ENCODE measurements at places on chromosomes 12 and 14.

GRCh38 chr14:51674294-51675002 is 22.7 kb downstream of the FRMD6 start:
- H3K4me3 ChIP-seq: no peak overlapping the region
- DNase-seq: no peak
- H3K4me1 ChIP-seq: peaks cover 13% of the 10 kb centered on the region
- H3K27ac ChIP-seq: no peak overlapping the region

DNA sequence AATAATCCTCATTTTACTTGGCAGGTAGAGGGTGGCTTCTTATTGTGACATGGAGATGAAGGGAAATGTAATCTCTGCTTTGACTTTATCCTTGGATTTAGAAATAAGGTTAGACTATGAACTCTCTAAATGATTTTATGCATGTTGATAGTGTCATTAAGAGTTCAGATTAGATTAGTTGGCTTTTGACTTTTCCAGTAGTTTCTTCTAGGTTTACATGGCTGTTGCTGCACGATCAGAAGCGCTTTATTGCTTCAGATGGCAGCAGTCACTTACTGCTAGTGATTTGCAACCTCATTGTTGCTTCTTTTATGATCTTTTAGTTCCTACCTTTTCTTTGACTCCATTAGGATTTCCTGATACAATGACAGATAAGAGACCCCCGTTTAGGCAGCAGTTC is 32.3 kb downstream of the SLC15A5 start:
- no peaks in the 10 kb centered on the region for H3K4me1 ChIP-seq
- H3K27me3 ChIP-seq: no peaks in the 10 kb centered on the region
- no peak overlapping the region for H3K4me3 ChIP-seq
- no peak overlapping the region for H3K27ac ChIP-seq

DNA sequence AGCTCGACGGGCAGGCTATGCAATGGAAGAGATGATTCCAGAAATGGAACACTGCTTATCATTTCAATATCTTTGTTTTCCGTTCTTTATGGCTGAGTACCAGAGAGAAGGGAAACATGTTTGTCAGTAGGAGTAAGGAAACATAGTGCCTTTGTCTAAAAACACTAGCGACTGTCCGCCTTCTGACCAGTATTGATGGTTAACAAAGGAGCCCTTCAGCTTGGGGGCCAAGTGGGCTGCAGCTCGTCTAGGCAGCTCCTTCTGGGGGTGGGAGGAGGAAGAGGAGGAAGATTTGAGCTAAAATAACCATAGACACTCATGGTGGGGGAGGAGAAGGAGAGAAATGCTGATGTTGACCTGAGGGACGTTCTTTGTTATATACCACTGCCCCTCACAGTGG is 15.0 kb downstream of the COQ5 start:
- DNase-seq: no peak
- H3K4me3 ChIP-seq: no peak overlapping the region
- H3K4me1 ChIP-seq: no peaks in the 10 kb centered on the region
- H3K36me3 ChIP-seq: peaks cover 30% of the 10 kb centered on the region
- H3K27me3 ChIP-seq: no peaks in the 10 kb centered on the region

- H3K27me3 ChIP-seq: peaks cover 29% of the 10 kb centered on the region
- H3K4me3 ChIP-seq: no peak overlapping the region
- DNase-seq: no peak
- no peaks in the 10 kb centered on the region for H3K4me1 ChIP-seq
- no peaks in the 10 kb centered on the region for H3K36me3 ChIP-seq
Observed at GRCh38 chr14:67436006-67436866, 24.3 kb upstream of the PLEK2 start.

DNA sequence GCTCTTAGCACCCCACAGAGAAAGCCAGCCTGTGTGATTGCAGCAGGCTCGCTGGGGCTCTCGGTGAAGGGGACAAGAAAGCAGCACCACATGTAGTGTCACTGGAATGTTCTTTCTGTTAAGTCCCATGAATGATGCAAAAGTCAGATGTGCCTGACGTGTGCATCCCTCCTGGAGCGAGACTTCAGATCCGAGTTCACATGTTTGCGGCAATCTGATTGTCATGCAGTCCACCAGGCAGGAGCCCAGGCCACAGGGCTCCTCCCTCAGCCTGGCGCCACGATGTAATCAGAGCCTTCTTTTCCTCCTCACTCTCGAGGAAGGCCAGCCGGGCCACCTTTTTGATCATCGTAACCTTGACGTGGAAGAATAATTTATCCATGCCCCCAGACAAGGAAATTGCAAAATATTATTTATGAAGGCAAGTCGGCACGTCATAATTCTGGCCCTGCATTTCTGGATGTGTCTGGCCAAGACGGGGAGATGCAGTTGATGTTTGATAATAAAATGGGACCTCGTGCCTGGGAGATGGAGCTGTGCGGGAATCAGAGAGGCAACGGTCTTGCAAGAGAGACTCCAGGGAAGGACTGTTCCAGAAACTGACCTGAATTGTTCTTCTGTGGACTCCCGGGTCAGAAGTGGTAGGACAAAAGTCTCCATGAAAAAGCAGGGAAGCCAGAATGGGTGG is 214.6 kb downstream of the PHETA1 start:
- no peaks in the 10 kb centered on the region for H3K4me1 ChIP-seq
- H3K27me3 ChIP-seq: peaks cover 6% of the 10 kb centered on the region
- DNase-seq: no peak
- no peak overlapping the region for H3K27ac ChIP-seq
- no peak overlapping the region for H3K4me3 ChIP-seq

- H3K4me1 ChIP-seq: no peaks in the 10 kb centered on the region
- no peak for DNase-seq
- H3K36me3 ChIP-seq: no peaks in the 10 kb centered on the region
- H3K4me3 ChIP-seq: no peak overlapping the region
- H3K27me3 ChIP-seq: no peaks in the 10 kb centered on the region
Observed at GRCh38 chr12:72256725-72257124, 15.4 kb upstream of the TRHDE start.

DNA sequence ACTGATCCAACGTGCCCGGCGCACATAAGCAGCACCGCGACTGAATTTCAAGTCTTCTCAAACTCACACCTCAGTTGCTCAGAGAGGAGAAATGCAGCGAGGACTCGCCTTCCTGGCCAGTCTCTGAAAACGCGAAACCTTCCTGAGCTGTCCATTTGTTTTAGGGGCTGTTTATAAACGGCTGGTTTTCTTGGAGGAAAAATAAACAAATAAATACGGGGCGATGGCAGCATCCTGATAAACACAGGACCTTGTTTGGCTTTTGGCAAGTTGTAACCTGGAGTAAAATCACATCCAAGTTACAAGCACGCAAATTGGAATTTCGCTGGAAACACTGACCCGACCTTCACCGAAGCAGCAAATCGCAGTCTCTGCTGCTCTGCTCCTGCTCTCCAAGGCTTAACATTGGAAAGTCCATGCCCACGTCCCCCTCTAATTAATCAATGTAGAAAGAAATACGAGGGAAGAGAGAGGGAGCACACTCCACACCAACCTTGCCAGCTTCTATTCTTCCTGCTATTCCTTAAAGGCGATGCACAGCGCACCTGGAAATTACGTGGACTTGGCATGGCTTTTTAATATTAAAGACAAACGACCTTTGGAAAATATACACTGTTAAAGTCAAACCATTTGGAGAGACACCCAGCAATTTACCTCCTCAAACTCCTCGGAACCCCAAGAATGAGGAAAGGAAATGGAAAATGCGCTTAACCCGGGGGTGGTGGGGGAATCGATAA is 248.8 kb downstream of the APAF1 start:
- H3K27me3 ChIP-seq: peaks cover 62% of the 10 kb centered on the region
- DNase-seq: no peak
- no peak overlapping the region for H3K4me3 ChIP-seq
- no peak overlapping the region for H3K27ac ChIP-seq
- no peaks in the 10 kb centered on the region for H3K4me1 ChIP-seq

DNA sequence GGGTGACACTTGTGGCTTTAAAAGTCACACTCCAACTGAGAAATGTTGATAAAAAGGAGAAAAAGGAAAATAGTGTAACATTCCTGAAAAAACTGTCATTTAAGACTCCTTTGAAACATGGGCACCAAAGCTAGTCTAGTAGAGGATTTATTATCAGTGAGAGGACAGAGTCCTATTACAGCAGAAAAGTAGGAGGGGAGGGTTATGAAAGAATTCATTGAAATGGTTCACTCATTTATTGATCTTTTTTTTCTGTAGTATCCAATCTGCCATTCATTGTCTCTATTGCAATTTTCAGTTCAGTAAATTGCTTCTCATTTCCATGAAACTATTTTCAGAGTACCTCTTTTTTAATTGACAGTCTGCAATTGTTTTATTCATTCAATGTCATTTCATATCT is 25.4 kb downstream of the PPM1A start:
- no peak overlapping the region for H3K27ac ChIP-seq
- peaks cover 19% of the 10 kb centered on the region for H3K36me3 ChIP-seq
- no peak for DNase-seq
- no peak overlapping the region for H3K4me3 ChIP-seq
- no peaks in the 10 kb centered on the region for H3K27me3 ChIP-seq

- no peaks in the 10 kb centered on the region for H3K27me3 ChIP-seq
- no peaks in the 10 kb centered on the region for H3K36me3 ChIP-seq
- no peak for DNase-seq
- H3K4me1 ChIP-seq: no peaks in the 10 kb centered on the region
Observed at GRCh38 chr12:60078026-60078425, 482.2 kb downstream of the SLC16A7 start.

DNA sequence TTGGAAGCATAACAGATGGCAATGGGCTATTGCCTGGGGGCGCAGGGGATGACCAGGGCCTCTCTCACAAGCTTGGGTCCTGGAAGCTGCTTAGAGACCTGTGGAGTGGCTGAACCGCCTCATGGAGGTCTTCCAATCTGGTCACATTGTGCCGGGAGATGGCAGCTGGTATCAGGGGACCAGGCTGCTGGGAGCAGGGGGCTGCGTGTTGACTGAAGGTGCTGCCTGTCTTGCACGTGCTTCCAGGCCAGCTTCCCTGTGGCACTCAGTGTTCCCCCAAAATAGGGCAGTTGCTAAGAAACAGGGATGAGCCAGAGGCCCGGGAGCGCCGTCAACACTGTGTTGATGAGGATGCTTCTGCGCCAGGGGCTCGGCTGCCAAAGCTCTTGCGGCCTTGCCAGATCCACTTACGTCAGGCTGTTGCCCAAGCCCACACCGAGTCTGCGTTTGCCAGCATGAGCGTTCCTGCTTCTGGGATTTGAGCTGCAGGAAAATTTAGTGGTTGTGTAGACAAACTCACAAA is 39.8 kb downstream of the ELK3 start:
- no peak overlapping the region for H3K27ac ChIP-seq
- no peak overlapping the region for H3K4me3 ChIP-seq
- H3K4me1 ChIP-seq: peaks cover 30% of the 10 kb centered on the region
- H3K36me3 ChIP-seq: peaks cover 43% of the 10 kb centered on the region
- H3K27me3 ChIP-seq: no peaks in the 10 kb centered on the region

- no peaks in the 10 kb centered on the region for H3K27me3 ChIP-seq
- peaks cover 30% of the 10 kb centered on the region for H3K4me1 ChIP-seq
Observed at GRCh38 chr12:110079477-110080400, 31.4 kb upstream of the C12orf76 start.

GRCh38 chr12:132069336-132069985 is 74.7 kb downstream of the DDX51 start:
- no peak for DNase-seq
- no peak overlapping the region for H3K4me3 ChIP-seq
- peaks cover 16% of the 10 kb centered on the region for H3K4me1 ChIP-seq

DNA sequence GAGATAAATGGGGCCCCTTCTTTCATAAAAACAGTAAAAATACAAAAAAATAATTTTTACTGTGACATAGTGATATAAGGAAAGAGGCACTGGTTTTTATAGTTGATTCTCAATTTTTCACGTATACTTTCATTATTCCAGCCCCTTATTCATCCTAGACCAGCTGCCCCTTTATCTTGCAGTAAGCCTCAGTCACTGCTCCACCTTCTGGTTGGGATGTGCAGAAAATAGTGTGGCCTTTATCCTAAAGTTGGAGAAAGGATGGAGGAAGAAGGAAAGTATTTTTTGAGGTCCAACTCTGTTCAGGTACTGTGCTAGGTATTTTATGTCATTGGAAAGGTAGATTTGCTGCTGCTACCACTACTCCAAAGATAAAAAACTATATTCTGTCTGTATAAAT is 172.7 kb downstream of the ANO6 start:
- DNase-seq: no peak
- H3K27me3 ChIP-seq: no peaks in the 10 kb centered on the region
- no peaks in the 10 kb centered on the region for H3K4me1 ChIP-seq
- H3K4me3 ChIP-seq: no peak overlapping the region
- no peak overlapping the region for H3K27ac ChIP-seq

DNA sequence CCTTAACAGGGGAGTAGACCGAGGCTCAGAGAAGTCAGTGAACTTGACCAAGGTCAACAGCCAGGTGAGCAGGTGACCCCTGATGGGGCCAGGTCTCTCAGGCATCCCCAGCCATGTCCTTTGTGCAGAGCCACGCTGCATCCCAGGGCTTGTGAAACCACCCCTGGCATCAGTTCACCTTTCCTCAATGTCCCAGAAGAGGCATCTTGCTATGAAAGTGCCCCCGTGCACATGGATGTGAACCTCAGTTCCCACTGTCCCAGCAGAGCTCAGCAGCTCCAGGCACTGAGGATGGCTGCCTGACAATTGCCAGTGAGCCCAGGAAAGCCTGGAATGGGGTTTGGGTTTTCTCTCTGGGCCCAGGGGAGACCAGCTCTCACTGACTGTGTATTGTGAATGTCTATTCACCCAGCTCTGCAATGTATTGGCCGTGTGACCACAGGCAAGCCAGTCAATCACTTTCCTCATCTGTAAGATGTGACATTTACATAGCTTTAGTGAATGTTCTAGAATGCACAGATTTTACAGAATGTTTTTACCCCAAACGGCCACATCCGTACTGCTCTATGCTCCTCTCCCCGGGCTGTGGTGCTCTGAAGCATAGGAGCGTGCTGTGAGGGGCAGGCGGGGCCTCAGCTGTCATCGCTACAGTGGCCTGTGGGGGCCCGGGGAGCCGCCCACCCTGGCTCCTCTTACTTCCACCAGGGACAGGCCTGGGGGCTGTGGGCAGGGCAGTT is 4.9 kb downstream of the CACNA2D4 start:
- H3K27me3 ChIP-seq: peaks cover 7% of the 10 kb centered on the region
- H3K36me3 ChIP-seq: no peaks in the 10 kb centered on the region
- H3K27ac ChIP-seq: no peak overlapping the region
- peak; percentile 6 for DNase-seq

DNA sequence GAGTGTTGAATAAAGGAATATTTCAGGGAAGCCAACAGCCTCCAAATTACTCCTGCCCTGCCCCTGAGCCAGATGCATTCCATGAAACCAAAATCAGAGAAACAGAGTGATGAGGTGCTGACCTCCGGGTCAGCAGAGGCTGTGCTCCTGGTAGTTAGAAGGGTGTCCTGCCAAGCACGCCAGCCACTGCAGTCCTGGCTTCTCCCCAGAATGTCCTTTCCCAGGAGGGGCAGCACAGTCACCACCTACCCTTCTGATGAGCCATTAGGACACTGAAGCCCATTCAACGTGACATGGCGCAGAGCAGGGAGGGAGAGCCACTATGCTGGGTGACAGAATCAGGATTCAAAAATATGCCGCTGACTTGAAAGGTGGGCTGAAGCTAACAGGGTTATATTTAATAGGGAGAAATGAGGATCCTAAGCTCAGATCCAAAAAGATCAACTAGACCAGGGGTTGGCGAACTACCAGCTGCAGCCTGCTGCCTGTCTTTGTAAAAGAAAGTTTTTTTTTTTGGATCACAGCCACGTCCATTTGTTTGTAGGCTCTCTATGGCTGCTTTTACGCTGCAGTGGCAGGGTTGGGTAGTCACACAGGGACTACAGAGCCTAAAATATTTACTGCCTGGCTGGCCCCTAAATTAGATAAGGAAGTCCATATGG is 34.5 kb upstream of the PLEK2 start:
- no peak overlapping the region for H3K4me3 ChIP-seq
- no peak overlapping the region for H3K27ac ChIP-seq
- DNase-seq: no peak
- peaks cover 35% of the 10 kb centered on the region for H3K27me3 ChIP-seq
- H3K4me1 ChIP-seq: no peaks in the 10 kb centered on the region
- H3K36me3 ChIP-seq: no peaks in the 10 kb centered on the region
